ENCODE measurements at places on chromosomes 7 and 10.
A peak's percentile ranks its signal among the peaks of the same experiment; 100 is the strongest.

GRCh38 chr10:80545258-80545881, 7.7 kb downstream of the SH2D4B start:
- no peak for DNase-seq

- peak; percentile 24 for DNase-seq
Observed at GRCh38 chr7:26667514-26668133, 196.8 kb downstream of the SKAP2 start.

- DNase-seq, result no peak
Observed at GRCh38 chr10:115706488-115707076, 566.4 kb downstream of the GFRA1 start.

DNA sequence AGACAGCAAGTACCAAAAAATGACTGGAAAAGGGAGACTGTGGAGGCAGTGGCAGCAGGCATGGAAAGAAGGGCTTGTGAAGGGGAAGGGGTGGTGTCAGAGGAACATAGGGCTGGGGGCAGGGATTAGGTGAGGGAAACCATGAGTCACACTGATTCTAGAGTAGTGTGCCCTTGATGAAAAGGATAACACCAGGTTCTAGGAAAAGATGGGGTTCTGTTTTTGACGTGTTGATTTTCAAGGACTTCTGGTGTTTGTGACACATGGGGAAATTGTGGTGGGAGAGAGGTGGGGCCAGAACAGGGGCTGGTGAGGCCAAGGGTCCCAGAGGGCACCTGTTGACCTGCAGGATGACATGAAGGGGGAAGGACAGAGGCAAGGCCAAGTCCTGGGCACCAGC, 57.1 kb downstream of the FIGNL1 start:
- no peak for DNase-seq

DNA sequence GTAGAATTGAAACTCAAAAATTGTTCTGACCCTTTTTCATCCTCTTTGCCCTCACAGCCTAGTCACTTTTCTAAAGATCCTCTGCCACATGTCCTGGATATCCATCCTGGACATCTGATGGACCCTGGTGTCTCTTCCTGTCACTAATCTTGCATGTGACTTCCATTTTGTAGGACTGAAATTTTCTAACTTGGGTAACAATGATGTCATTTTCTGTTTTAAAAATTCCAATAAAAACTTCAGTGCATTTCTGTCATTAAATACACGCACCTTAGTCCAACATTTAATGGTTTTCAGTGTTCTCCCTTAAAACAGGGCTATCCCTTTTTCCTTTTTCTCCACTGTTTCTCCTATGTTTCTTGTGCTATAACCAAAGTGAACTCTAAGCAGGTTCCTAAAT, 684.9 kb upstream of the ANKRD30A start:
- no peak for DNase-seq

- DNase-seq, result no peak
Observed at GRCh38 chr7:130777426-130777825, 43.4 kb upstream of the KLF14 start.

GRCh38 chr10:79376078-79376628, 28.9 kb downstream of the PPIF start:
- DNase-seq, result no peak

- DNase-seq, result no peak
Observed at GRCh38 chr7:148241700-148242293, 348.8 kb upstream of the C7orf33 start.

DNA sequence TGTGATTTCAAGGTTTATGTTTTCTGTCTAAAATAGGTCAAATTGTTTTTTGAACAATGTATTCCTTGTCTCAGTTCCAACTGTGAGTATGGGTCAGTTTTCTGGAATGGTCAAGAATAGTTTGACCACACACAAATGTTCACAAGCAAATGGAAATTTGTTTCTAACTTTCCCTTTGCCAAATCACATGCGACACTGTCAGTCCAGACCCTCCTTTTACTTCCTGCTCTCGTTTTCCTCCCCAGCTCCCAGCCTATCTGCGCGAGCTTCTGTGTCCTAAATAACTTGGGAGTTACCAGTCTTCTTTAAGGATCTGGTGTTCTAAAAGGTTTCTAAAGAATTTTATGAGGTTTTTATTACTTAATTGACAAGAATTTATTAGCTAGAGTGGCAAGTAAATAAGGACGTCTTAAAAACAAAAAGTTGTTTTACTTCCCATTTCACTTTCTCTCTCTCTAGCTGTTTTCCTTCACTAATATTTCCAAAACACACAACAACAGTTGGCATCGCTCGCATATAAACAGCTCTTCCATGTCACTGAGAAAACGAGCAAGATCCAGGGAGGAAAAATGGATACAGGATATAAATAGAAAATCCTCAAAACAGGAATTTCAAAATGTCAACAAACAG, 266.1 kb upstream of the KLF6 start:
- no peak for DNase-seq

DNA sequence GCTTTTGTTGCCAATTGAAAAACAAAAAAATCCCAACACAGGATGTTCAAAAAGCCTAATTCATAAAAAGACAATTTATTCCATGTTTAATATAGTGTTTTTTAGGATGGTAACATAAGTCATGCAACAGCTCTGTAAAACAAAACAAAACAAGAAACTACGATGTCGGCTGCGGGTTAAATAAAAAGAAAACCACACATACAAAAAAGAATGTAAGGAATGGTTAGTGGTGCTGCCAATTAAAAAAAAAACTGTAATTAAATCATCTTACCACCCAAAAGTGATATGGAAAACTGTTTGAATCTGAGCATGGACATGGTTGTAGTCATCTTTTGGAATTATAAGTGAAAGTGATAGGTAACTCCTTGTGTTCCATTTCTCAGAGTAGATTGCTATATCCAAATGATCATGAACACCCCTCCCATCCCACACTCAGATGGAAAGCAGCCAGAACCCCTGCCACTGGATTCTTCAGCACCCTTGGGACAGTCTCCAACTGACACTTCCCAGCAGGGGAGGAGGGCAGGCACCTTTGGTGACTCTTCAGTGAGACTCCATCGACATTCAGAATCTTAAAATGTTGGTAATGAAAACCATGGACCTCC, 14.3 kb upstream of the DAGLB start:
- no peak for DNase-seq

Measured in frontal cortex (tissue), 4 donors.